GM06990 (cell line): ENCODE measurements at places on chromosomes 2 and 18.

- DNase-seq = no peak
These were observed 26.2 kb downstream of the ATAD2B start for GRCh38 chr2:23900541-23901322.

DNA sequence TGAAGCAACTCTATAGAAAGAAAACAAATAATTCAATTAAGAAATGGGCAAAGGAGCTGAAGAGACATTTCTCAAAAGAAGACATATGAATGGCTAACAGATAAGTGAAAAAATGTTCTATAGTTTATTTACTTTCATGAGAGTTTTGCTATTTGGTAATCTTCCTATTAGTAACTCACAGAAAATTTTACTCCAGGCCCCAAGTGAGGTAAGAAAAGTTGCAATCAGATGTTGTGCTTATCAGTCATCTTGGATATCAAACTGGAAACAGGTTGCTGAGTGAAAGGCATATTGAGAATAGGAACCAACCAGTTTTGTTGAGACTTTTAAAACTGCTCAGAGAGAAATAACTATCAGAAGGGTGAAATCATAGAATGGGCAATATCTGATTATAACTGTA lies 1179.0 kb upstream of the ACVR2A start:
- DNase-seq = no peak

- no peak for DNase-seq
These were observed 8.6 kb downstream of the ARHGEF33 start for GRCh38 chr2:38898256-38898655.

GRCh38 chr18:73669297-73669696 lies 478.3 kb downstream of the FBXO15 start:
- DNase-seq = no peak

GRCh38 chr18:356778-357177 lies 88.9 kb upstream of the THOC1 start:
- DNase-seq = no peak

- no peak for DNase-seq
These were observed 1.2 kb downstream of the TMEM200C start for GRCh38 chr18:5893956-5894610.

DNA sequence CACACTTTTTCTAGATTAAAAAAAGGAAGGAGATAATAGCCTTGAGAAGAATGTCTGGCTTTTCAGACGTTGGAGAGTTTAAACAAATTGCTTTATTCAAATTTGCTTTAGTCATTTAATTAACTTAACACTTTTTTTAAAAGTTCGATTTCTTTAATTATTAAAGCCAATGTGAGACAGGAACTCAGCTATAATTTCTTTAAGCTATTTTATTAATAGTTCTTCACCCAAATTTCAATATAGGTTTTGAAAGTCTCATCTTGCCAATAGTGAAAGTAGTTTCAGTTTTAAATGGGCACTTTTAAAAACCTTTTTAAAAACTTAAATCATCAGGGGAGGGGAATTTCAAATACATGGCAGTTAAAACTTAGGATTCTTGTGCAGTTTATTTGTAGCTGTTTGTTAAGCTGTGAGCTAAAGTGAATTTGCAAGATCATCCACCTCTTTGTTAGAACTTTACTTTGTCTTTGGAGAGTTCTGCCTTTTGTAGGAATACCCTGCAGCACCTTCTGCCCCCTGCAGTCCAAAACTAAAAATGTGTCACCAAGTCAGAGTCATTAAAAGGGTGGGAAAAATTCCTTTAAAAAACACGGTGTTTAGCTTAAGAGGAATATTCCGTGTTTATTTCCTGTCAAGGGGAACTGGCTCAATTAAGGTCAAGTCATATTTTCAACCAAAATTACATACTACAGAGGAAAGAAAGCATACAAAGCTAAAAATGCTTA lies 4.6 kb downstream of the TGIF1 start:
- DNase-seq = no peak

DNA sequence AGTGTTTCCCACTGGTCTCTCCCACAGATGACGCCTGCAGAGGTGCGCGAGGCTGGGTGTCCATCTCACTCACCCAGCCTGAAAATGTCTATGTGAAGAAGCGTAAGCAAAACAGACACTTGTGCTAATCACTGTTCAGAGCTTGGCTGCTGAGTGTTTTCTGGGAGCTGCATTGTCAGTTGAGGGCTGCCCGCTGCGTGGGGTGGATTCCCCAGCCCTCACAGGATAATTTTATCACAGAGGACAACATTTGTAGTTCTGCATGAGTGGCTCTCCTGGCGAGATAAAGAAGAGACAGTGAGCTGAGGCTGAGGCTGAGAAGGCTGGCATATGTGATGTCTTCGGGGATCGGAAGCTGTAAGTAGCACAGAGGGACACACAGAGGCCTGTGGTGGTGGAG lies 16.2 kb upstream of the CAPN13 start:
- DNase-seq = no peak

- no peak for DNase-seq
These were observed 29.3 kb downstream of the BCL2 start for GRCh38 chr18:63290166-63290820.

GRCh38 chr18:50790241-50790640 lies 29.6 kb downstream of the MRO start:
- DNase-seq = no peak

- no peak for DNase-seq
These were observed 193.3 kb upstream of the VWC2L start for GRCh38 chr2:214217599-214217998.

DNA sequence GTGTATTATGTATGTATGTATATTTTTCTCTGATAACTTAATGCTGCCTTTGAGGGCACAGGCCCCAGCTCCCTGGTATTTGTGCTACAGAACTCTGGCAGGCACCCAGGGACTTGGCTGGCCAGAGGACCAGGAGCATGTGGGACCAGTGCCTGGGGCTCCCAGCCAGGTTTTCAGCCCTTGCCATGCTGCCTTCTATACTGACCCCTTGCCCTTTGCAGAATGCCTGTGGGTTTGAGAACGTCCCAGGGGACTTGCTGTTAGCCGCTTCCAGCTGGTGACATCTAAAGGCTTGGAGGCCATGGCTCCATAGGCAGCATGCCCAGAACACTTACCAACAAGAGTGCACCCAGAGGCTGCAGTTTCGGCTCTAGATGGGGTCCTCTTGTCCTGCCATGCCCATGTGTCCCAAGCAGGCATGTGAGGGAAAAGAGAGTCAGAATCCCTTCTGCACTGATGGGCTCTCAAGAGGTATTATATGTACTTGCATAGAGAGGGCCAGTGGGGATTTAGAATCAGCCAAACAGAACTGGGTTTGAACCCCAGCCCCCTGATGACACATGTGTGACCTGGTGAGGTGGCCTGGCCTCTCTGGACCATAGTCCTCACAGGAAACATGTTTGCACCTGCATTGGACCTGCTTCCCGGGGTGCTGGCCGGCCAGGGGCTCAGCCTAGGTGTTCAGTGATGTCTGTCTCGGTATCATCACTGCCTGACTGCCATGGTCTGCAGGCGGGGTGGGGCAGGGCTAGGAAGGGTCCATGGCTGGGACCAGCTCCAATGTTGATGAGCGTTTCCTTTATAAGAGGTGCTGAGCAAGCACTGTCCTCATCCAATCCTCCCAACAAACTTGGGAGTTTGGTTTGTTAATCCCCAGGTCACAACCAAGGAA lies 119.2 kb upstream of the FHL2 start:
- DNase-seq = no peak

DNA sequence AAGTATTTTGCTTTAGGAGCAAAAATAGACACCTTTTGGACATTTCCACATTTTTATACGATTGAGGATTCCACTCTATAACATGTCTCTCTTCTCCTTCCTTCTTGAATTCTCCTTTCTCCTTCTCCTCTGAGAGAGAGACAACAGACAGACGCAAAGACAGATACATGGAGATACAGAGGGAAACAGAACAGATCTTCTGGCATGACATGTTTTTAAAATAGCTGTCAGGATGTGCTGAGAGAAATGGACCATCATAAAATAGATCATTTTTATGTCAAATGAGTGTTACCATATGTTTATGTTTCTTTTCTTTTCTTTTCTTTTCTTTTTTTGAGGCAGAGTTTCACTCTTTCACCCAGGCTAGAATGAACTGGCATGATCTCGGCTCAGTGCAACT lies 44.4 kb upstream of the ZNF532 start:
- no peak for DNase-seq

DNA sequence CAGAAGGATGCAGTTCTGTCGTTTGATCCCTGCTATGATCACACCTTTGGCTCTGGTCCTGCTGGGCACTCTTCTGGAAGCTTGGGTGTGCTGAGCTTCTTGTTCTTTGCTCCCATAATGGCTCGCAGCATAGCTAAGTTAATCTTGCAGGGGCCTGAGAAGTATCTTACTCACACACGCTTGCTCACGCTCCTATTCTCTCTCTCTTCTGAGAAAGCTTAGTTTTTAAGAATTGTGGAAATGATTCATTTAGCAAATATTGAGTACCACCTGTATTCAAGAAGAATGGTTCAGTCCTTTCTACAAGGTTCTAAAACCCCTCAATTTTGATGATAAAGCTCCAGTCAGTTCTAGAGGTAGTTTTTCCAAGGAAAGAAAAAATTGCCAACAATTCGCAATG lies 40.6 kb downstream of the XRCC5 start:
- DNase-seq = no peak

GRCh38 chr18:63259567-63260379 lies 59.8 kb downstream of the BCL2 start:
- no peak for DNase-seq

DNA sequence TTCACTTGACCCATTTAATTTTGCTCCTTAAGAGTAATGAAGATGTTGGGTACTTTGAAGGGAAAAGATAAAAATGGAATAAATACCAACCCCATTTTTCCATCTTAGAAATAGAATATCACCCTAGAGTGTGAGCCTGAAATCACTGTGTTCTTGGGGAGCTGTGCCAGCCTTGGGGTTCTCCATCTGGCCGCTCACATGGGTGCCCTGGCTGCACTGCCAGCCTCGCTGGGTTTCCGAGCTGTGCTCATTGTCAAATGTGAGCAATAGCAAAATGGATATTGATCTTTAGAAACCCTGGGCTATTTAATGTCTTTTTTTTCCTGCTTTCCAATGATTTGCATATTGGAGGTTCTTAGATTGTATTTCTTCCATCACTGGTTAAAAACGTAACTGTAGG lies 9.3 kb downstream of the APCDD1 start:
- DNase-seq = no peak

- no peak for DNase-seq
These were observed 3.6 kb upstream of the KIAA2012 start for GRCh38 chr2:202069170-202070067.

GRCh38 chr2:181465676-181466375 lies 8.6 kb downstream of the ITGA4 start:
- DNase-seq = no peak

- no peak for DNase-seq
These were observed 806.7 kb downstream of the NRXN1 start for GRCh38 chr2:50225021-50225928.

DNA sequence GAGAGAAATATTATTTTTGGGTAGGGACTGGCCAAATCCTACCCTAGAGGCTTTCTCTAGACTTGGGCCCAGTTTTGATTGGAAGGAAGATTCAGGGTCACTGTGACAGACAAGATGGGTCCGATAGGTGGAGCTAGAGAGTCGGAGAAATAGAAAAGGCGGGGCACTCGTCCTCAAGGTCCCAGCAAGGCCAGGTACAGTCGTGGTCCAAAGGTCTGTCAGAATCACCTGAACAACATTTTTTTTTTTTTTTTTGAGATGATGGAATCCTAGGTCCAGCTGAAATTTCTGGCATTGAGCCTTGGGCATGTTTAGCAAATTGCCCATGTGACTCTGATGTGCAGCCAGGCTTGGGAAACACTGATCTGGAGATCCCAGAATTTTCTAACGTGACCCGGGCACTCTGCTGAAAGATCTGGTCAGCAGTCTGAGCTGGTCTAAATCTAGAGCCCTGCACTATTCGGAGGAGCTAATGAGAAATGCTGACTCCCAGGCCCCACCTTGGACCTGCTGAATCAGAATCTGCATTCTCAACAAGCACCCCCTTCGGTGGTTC lies 23.0 kb upstream of the NTSR2 start:
- DNase-seq = no peak

- DNase-seq = no peak
These were observed 95.7 kb upstream of the DOCK10 start for GRCh38 chr2:225137971-225138370.

DNA sequence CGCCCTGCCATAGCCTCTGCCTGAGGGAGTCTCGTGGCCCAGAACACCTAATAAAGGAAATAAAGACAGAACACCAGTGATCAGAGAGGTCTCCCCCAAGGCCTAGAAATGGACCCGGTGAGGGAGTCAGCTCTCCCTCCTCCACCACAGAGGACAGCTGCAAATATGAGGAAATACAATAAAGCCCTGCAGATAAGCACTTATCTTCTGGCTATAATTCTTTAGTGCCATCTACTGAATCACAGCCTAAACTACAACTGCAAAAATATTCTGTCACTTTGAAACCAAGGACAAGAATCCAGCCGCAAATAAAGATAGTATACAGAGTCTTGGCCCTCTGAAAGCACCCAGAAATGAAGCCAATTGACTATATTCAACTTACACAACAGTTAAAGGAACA lies 42.4 kb upstream of the TACR1 start:
- DNase-seq = no peak

- no peak for DNase-seq
These were observed 267.4 kb upstream of the RAB6C start for GRCh38 chr2:129711816-129712675.

- DNase-seq = no peak
These were observed 157.9 kb downstream of the CLIP4 start for GRCh38 chr2:29273004-29273684.

- no peak for DNase-seq
These were observed 8.0 kb downstream of the ME2 start for GRCh38 chr18:50886929-50887328.

GRCh38 chr18:30271716-30272115 lies 770.8 kb downstream of the DSC3 start:
- no peak for DNase-seq

GRCh38 chr2:30145826-30146336 lies 926 bp upstream of the YPEL5 start:
- no peak for DNase-seq

- DNase-seq = no peak
These were observed 114.5 kb downstream of the AGAP1 start for GRCh38 chr2:235608200-235608887.

DNA sequence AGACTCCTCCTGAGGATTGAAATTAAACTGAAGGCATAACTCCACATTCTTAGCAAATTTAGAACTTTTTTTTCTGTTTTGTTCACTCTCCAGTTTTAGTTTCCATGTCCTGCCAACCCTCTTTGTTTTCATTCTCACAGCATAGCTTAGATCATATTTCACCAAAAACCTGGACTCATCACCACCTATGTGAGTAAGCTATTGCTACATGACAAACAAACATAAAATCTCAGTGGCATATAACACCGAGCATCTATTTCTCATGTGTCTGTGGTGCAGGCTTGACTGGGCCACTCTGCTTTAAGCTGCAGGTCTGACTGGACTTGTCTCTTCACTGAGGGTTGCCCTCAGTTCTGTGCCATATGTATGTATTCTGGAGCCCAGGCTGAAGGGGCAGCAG lies 385.2 kb downstream of the ARHGAP15 start:
- DNase-seq = no peak
